Stimulated activated effector memory CD8-positive, alpha-beta T cell treated with anti-CD3 and anti-CD28 coated beads, Interleukin-12 subunit alpha, Interleukin-12 subunit beta, amount 100 ng/mL, for 72 hours (primary cell): ENCODE measurements at places on chromosomes 11 and 22.
A peak's percentile ranks its signal among the peaks of the same experiment; 100 is the strongest.

- DNase-seq: no peak
Observed at GRCh38 chr11:36110668-36111410, 167.0 kb downstream of the LDLRAD3 start.

DNA sequence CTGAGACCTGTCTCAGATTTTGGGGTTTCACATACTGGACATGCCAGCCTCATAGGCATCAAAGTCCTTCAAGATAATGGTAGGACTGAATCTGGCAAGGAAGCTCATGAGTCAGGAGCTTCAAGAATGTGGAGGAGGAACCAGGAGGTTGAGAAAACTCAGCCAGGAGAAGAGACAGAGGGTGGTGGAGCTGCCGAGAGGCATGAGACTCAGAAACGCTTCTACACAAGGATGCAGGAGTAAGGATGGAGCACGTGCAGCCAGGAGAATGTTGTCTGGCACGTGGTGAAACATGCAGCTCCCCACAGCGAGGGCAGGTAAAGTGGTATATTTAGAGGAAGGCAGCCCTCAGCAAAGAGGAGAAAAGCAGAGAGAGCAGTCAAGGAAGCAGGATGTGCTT, 148.7 kb upstream of the ISX start:
- DNase-seq: no peak

- no peak for DNase-seq
Observed at GRCh38 chr11:114260483-114260882, 35.7 kb upstream of the NNMT start.

- DNase-seq: no peak
Observed at GRCh38 chr11:66593303-66593635, 284 bp downstream of the CCS start.

DNA sequence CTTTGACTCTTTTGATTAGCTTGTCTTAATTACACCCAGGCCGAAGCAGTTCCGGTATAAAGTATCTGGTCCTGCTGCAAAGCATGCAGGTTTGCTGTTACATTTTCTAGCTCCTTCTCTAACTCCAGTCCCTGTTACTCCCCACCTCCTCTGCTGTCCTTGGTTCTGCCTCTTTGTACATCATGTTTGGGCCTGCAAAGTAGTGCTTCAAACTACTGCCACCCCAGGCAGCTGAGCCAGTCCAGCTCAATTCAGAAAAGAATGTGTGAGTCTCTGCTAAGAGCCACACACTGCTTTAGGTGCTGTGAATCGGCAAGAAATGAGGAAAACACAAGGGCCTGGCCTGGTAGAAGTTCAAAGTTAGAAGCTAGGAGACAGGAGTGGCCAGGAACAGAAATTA, 136.0 kb downstream of the SERGEF start:
- DNase-seq: no peak

DNA sequence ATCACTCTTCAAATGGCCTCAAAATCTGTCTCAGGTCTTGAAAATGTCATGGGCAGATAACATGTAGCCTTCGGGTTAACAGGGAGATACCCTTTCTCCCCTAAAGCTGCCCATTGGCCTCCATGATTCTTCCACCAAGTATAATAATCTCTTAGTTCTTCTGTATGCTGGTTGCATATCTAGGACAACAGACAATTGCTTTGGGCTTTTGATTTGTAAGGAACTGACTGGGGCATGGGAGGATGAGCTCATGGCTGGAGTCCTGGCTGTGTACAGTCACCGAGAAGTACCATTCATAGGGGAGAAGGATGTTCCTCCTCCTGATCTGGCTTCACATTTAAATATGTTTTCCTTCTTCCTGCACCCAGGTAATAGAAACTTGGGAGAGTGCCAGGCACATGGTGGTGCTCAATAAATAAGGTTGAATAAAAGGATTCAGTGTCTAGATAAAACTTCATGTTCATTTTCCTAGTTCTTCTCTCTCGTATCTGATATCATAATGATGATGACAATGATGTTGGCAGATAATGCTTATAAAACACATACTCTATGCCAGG, 2.8 kb upstream of the AMPD3 start:
- DNase-seq: no peak

DNA sequence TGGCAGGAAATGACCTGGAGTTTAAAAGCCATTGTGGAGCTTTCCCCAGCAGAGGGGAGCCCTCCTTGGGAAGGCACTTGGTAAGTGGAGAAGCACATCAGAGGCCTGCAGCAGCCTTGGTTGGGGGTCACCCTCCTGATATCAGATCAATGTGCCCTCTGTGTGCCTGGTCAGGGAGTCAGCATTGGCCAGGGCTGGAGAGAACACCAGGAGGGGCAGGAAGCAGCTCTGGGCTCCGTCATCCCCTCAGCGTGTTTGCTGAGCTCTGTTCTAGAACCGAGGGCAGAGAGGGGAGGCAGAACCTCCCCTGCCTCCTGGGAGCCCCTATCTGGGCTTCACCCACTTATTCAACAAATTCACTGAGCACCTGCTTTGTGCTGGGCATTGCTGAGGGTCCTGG, 846.0 kb downstream of the TBC1D22A start:
- DNase-seq: no peak

- no peak for DNase-seq
Observed at GRCh38 chr11:79117488-79117887, 323.3 kb downstream of the TENM4 start.

GRCh38 chr11:830295-831117, 2.2 kb upstream of the CD151 start:
- DNase-seq: peak; percentile 86

GRCh38 chr11:62071408-62071807, 52.4 kb upstream of the INCENP start:
- no peak for DNase-seq

- no peak for DNase-seq
Observed at GRCh38 chr11:118223570-118223969, 1.2 kb downstream of the JAML start.

DNA sequence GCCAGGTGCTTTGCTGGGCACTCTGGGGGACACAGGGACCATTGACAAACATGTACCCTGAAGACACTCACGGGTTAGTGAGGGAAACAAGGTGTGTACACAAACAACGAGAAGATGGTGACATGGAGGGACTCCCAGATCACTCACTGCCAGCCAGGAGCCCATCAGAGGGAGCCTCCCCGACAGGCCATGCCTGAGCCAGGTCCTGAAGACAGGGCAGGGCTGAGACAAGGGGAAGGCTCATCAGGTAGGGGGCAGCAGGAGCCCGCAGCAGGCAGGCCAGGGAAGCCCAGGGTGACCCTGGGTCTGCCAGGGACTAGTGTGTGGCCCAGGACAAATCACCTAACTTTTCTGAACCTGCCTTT, 127.9 kb downstream of the BUD13 start:
- no peak for DNase-seq

- DNase-seq: no peak
Observed at GRCh38 chr11:110874437-110875030, 162.3 kb upstream of the ARHGAP20 start.

GRCh38 chr11:101466352-101466751, 117.5 kb downstream of the TRPC6 start:
- no peak for DNase-seq

GRCh38 chr11:128515086-128515485, 72.3 kb downstream of the ETS1 start:
- DNase-seq: no peak

GRCh38 chr11:32473282-32473909, 38.1 kb upstream of the WT1 start:
- no peak for DNase-seq

- DNase-seq: no peak
Observed at GRCh38 chr11:34148504-34149165, 43.2 kb downstream of the NAT10 start.

DNA sequence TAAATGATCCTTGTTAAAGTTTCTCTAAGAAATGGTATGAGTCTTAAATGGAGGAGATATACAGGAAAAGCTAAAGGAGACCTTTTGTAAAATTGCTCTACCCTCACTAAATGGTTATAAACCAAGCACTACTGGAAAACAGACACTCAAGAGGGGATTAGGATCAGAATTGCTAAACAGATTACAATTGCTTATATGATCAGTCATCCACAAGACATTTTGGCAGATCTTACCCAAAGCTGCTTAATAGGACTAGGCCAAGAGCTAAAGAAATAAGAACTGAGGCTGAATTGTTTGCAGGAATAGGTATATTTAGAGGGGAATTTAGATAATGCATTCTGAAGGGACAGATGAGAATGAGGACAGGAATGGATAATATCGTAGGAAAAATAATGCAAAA, 9.5 kb downstream of the HARBI1 start:
- no peak for DNase-seq

- DNase-seq: no peak
Observed at GRCh38 chr22:32218470-32218869, 13.6 kb upstream of the RFPL2 start.

DNA sequence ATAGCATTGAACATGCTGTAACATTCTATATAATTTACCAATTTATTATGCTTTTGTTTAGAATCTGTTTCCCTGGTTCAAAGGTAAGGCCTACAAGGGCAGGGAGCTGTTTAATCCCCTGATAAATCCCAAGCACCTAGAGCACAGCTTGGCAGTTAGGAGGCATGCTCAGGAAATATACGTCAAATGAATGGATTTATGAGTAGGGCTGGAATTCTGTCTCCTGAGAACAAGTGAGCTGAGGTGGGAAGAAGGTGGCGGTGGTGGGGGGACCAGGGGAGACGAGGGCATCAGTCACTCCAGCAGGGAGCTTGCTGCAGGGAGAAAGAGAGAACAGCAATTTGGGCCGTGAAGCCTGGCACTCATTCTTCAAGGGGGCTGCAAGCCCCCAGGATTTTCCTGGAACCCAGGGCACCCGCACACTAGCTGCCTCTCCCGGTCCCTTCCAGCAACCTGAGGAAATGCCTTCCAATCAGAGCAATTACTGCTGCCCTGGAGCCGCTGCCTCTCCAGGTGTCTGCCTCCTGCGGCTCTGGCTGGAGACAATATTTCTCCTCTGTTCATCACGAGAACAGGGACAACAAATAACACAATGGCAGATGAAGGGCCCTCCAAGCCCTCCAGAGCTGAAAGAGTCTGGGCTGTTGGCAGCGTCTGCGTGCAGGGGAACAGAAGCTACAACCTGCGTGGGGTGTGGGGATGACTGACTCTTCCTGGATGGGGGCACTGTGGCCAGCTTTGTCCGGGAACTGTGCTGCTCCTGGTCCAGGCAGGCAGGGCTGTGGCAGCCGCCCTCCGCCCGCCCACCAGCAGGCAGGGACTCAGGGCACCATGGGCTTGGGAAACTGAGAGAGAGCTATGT, 233.4 kb downstream of the ST3GAL4 start:
- DNase-seq: no peak
